Foreskin fibroblast (primary cell): ENCODE measurements at places on chromosomes 3 and 15.

DNA sequence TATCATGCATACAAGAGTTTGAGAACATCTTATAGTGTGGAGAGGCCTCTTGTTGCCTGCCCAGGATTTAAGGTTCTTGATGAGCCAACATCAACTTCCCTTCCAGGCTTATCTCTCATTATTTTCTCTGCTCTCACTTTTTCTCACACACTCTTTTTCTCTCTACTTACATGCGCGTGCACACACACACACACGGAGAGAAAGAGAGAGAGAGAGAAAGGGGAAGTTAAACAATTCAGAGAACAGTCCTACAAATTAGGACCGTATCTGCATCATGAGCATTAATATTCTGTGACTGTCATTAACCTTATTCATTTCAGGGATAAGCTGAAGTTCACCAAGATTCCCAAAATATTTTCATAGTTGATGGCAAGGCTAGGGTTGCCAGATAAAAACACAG, 269.0 kb downstream of the ZNF621 start:
- DNase-seq = no peak

- DNase-seq = no peak
Observed at GRCh38 chr3:11606090-11606784, 37.5 kb downstream of the VGLL4 start.

DNA sequence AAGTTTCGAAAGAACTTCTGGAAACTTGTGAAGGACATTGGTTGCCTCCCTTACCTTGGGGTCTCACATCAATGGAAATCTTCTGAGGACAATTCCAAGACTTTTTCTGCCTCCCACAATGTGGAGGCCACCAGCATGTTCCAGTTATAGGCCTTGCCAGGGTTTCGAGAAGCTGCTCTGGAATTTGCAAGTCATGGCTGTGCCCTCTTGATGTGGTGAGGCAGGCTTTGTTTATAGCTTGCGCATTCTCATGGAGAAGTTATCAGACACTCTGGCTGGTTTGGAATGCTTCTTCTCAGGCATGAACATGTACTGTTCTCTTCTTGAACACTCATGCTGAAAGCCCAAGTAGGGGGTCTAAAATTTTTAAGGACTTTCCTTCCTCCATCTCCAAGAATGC, 4.1 kb downstream of the CXCR6 start:
- DNase-seq = no peak

DNA sequence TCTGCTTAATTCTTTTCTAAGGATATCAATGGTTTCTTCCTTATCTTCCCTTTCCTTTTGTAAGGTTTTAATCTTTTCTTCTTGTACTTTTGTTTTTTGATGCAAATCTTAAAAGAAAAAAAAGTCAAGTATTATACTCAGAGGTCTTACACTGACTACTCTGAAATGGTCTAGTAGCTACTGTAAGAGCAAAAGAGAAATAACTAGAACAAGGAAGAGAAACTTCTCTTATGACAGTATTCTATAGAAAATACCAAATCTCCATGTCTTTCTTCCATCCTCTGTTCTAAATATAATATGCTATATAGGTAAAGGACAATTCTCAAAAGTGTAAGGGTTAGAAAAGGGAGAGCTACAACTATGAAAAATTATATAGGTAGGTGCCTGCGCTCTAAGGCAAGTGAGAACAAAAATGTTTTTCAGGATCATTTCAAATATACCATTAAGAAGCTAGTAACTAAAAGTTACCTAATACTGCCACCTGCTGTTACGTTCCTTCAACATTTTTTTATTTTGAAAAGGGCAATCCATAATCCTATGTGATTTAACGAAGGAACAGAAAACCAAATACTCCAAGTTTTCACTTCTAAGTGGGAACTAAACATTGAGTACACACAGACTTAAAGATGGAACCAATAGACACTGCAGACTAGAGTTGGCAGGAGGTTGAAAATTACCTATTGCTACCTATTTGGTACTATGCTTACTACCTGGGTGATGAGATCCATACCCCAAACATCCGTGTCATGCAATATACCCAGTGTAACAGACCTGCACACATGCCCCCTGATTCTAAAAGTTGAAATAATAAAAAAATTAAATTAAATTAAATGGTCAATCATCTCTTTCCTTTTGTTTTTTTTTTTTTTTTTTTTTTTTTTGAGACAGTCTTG, 36.7 kb downstream of the CIP2A start:
- DNase-seq = peak; percentile 64

DNA sequence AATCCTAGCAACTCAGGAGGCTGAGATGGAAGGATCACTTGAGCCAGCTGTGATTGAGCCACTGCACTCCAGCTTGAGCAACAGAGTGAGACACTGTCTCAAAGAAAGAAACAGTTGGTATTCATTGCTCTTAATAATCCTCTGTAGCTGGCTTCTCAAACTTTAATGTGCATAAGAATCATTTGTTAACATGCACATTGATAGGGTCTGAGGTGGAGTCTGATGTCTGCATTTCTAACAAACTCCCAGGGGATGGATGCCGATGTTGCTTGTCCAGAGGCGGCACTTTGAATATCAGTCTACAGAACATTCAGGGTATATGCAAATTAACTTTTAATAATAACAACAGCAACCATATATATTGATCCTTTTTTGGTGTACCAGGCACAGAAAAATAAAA, 39.9 kb downstream of the NKIRAS1 start:
- DNase-seq = no peak

DNA sequence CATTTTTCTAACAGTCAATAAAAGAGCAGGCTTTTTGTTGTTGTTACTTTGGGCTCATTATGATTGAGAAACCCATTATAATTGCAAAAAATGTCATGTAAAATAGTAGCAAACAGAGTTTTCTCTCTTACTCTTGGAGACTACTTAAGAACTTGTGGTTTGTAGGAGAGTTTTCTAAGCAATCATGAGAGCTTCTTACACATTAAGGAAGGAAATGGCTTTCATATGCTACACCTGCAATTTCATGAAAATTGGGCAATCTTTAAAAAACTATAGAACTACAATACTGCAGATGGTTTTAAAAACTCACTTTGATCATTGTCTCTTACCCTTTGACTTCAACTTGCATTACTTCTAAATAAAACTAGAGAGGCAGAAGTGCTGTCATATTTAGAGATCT, 701.8 kb downstream of the ZPLD1 start:
- no peak for DNase-seq

GRCh38 chr15:30904812-30905211, 1.1 kb downstream of the FAN1 start:
- DNase-seq = no peak

GRCh38 chr15:59315914-59316451, 56.7 kb downstream of the MYO1E start:
- DNase-seq = no peak

- DNase-seq = no peak
Observed at GRCh38 chr3:181613813-181614212, 97.9 kb upstream of the SOX2 start.

DNA sequence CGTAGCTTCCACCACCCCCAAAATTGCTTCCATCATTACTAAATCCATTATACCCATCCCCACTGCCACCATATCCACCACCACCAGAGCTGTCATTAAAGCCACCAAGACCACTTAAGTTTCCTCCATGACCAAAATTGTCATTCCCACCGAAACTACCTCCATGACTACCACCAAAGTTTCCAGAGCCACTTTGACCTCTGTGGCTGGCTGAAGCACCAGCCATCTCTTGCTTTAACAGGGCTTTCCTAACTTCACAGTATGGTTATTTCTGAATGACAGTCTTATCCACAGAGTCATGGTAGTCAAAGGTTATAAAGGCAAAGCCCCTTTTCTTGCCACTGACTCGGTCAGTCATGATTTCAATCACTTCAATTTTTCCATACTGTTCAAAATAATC, 24.3 kb upstream of the DENND4A start:
- DNase-seq = no peak

GRCh38 chr3:70989174-70989573, 594.4 kb downstream of the FOXP1 start:
- no peak for DNase-seq

- no peak for DNase-seq
Observed at GRCh38 chr3:197320582-197320981, 22.2 kb upstream of the DLG1 start.

- peak; percentile 35 for DNase-seq
Observed at GRCh38 chr3:122458992-122459391, 43.1 kb upstream of the WDR5B start.

- DNase-seq = no peak
Observed at GRCh38 chr15:47661661-47662180, 55.6 kb upstream of the SEMA6D start.

GRCh38 chr15:64354688-64355344, 1.2 kb downstream of the CSNK1G1 start:
- DNase-seq = no peak

GRCh38 chr3:13852638-13853009, 27.2 kb downstream of the WNT7A start:
- no peak for DNase-seq

DNA sequence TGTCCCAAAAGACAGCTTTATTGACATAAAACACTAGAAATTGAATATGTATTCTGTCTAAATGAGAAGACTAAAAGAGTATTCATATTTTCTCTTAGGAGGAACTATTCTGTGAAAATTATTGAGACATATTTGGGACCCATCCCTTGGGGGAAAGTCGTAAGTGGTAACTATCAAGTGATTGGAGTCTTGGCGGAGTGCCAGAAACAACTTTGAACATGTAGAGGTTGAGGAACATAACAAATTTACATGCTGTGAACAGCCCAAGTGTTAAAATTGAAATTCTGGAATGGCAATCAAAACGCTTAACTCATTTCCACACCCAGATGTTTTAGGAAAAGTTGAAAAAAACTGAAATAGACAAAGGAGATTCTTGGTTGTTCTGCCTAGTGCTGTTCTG, 1034.6 kb downstream of the NSUN3 start:
- DNase-seq = peak; percentile 0

DNA sequence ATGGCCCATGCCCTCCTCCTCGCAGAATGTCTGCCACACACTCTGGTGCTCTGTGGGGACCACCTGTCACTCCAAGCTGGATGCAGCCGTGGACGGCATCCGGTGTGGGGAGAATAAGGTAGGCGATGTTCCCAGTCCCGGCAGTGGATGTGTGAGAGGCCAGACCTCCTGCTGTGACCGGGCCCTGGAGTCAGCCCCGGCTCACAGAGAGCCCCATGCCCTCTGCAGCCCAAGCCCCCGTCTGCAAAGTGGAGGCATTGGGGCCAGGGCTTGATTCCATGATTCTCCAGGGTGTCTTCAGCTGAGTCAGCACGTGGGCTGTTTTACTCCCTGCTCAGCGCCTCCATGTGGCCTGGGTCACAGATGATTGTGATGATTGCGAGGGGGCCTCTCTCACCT, 32.2 kb downstream of the GOLGA6L10 start:
- no peak for DNase-seq

GRCh38 chr3:82004266-82004665, 242.8 kb upstream of the GBE1 start:
- DNase-seq = no peak

- DNase-seq = no peak
Observed at GRCh38 chr15:35043373-35044095, 41.6 kb downstream of the NANOGP8 start.

DNA sequence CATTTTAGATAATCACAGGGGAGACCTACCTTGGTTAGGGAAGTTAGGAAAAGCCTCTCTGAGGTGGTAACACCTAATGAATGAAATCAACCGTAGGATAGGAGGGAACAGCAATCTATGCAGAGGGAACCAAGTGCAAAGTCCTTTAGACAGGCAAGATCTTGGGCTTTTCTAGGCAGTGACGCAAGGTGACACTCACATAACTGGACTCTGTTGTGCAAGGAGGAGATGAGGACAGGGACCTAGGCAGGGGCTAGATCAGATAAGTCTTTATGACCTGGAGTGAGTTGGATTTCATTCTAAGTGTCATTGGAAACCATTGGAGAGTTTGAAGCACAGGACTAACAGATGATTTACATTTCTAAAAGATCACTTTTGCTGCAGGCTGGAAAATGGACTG, 4.6 kb upstream of the LMOD3 start:
- no peak for DNase-seq

GRCh38 chr15:48481802-48482201, 150.6 kb downstream of the DUT start:
- peak; percentile 53 for DNase-seq

GRCh38 chr3:11509173-11510000, 134.3 kb downstream of the VGLL4 start:
- peak; percentile 94 for DNase-seq

GRCh38 chr15:73005032-73005431, 47.2 kb upstream of the NEO1 start:
- no peak for DNase-seq

GRCh38 chr3:123778991-123779622, 105.0 kb downstream of the MYLK start:
- no peak for DNase-seq

DNA sequence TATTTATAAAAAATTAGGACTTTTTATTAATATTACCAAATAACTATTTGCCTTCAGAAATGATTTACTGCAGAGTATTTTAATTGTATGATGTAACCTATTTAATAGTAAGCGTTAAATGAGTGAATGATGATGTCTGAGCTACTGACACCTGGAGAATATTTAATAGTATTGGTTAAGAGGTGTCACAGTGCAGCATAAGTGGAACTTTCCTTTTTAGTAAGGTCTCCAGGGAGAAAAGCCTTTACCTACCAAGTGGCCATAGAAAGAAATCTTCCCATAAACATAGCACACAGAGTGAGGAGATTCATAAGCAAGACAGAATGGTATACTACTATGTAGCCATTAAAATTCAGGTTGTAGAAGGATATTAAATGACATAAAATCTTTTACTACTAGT, 441.7 kb downstream of the TBL1XR1 start:
- DNase-seq = no peak

DNA sequence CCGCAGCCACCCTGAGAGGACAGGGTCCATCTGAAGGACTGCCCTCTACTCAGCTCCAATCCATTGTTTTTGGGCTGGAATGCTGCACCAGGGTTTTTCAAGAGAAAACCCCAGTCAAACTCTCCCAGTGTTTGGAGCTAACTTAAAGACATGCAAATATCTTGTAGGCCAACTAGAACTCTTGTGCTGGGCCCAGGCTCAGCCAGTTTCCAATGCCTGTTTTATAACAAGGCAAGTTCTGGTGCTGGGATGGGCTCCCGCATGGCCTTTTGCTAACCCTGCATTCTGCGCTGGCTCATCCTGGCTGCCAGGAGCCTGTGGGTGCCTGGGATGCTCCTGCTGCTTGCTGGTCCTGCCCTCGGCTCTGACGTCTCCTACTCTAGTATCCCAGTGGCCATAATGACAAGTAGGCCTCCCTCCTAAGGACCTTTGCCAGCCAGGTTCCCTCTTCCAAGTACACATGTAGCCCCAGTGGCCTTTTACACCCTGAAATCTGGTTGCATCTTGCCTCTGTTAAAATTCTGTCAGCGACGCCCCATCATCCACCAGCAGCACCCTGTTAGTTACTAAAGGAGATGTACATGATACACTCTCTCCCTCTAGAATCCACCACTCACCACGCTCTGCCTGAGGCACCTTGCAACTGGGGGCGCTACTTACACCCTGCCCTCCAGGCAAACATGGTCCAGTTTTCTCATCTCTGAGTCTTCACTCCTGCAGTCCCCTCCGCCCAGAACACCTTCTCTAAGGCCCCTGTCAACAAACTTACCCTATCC, 30.5 kb upstream of the RAB6B start:
- DNase-seq = no peak

DNA sequence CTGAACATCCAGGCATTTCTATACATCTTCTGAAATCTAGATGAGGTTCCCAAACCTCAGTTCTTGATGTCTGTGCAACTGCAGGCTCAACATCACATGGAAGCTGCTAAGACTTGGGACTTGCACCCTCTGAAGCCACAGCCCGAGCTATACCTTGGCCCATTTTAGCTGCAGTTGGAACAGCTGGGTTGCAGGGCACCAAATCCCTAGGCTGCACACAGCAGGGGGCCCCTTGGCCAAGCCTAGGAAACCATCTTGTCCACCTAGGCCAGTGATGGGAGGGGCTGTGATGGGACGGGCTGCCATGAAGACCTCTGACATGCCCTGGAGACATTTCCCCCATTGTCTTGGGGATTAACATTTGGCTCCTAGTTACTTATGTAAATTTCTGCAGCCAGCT, 415.8 kb upstream of the SUCLG2 start:
- DNase-seq = no peak
